ENCODE measurements at places on chromosomes 4 and X.

DNA sequence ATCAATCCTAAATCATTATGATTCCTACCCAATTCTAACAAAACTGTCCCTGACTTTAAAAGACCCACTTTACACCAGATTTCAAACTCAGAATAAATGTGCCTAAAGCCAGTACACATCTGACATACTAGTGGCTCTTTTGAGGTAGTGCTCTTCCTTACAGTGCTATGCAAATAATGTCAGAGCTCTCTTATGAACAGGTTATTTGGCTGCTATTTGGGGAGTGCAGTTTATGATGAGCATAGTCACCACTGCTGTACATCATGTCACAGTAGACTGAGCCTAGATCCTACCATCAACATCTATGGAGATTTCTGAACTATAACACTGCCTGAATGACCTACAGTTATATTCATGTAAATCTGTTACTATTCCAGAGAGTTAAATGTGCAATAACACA lies 50.4 kb upstream of the PAGE5 start:
- no peak for DNase-seq

DNA sequence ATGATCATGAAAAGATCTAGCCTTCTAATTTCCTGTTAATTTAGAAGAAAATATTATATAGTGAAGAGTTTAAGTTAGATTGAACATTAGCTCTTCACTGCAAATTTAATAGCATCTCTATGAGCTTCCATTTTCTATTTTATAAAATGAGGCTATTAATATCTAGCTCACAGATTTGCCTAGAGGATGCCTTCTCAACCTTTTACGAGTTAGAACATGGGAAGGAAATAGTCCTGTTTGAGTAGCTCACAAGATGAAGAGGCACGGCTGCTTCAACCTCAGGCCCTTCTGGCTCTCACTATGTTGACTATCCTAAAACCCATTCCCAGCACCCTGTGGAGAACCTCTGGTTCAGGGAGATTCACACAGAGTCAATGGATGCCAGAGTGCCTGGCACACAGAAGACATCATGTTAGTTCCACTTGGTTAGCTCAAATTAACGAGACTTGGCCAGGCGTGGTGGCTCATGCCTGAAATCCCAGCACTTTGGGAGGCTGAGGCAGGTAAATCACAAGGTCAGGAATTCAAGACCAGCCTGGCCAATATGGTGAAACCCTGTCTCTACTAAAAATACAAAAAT lies 97.9 kb upstream of the GUCY1A1 start:
- no peak for DNase-seq

DNA sequence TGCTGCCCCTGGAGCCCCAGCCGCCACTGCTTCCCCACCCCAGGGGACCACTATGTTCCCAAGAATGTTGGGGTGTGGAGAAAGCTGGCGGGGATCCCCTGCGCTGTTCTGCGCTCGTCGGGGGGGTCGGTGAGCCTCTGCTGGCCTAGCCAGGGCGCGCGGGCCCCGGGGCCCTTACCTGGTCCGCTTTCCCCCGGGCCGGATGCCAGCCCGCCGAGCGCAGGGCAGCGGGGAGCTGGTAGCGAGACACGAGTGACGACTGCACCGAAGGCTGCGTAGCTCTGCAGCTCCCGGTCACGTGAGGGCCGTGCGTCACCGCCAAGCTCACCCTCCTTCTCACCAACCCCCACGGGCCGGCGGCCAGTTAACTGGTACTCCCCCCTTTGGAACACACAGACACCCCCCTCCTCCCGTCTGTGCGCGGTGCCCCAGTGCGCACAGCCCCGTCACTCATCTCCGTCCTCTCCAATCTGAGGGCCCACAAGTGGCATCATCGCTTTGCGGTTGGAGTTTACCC lies at the start of gene BEX1:
TSS of gene BEX1 (minus strand) at position 254 of the 517 bp plus-strand sequence. CDS start 897 bp downstream, outside the sequence.
- peak; percentile 83 for DNase-seq

- DNase-seq = peak; percentile 57
These were observed 93.9 kb downstream of the NXF2B start for GRCh38 chrX:102345916-102346315.

DNA sequence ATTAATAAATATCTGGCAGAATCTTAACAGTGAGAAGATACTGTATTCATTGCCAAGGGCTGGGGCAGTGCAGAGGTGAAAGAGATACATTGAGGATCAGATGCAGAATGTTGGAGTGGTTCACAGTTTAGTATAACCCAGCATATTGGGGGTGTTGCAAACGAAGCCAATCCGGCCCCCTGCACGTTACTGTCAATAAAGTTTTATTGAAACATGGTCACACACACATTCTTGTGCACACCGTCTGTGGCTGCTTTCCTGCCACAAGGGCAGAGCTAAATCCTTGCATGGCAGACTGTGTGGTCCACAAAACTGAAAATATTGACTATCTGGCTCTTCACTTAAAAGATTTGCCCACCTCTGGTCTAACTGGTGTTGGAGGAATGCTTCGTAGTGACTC lies 119.7 kb downstream of the SHOX start:
- no peak for DNase-seq

DNA sequence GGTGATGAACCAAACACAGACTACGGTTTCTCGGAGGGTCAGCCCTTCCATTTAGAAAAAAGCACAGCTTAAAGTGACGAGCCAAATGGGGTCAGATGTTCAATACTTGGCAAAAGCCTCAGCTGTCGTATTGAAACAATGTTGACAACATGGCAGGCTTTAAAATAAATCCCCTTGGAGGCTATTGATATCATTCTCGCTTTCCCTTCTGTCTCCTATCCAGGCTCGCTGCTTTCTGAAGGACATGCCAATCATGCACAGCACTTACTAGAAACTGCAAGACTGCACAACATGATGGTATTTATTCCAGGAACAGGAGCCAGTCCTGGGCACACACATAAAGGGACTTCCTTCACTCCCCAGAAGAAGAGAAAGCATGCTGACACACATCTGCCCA lies 137.9 kb downstream of the SLC7A11 start:
- no peak for DNase-seq

- DNase-seq = peak; percentile 56
These were observed 1.4 kb upstream of the CRMP1 start for GRCh38 chr4:5894266-5894665.

DNA sequence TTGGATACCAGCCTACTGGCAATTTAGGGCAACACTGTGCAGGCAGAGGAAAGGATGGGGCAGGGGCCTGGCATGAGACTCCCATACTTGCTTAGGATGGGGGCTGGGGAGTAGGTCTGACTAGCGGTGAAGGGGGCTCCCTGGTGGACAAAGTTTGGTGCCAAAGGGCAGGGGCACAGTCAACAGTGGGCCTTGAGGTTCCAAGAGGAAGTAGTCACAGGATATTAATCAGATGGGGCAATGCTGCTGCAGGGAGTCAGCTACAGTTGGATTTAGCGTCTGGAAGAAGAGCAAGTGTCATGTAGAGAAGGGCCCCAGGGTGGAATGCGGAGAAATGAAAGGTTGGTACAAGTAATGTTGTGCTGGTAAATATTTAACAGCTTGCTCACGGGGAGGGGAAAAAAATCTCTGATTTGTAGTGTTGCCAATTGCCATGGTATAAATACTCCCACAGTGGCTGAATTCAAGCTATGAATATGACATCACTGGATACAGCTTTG lies 139.4 kb downstream of the PJA1 start:
- no peak for DNase-seq

- DNase-seq = no peak
These were observed 361.1 kb downstream of the MID1IP1 start for GRCh38 chrX:39162322-39162735.

DNA sequence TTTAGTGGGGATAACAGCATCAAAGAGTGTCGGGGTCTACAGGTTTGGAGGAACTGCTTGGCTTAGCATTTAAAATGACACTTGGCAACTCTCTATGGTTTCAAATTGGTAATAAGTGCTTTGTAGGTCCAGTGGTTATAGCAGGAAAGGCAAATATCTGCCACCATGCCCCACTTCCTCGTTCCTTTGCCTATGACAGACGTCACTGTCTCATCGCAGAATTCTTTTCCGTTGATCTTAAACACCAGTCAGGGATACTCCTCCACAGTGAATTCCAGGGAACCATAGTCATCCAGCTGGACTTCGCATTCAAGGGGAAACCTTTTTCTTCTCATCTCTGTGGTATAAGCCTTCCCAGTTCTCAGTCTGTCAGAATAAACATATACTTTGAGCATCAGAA lies 319.1 kb downstream of the GPAT3 start:
- DNase-seq = no peak

DNA sequence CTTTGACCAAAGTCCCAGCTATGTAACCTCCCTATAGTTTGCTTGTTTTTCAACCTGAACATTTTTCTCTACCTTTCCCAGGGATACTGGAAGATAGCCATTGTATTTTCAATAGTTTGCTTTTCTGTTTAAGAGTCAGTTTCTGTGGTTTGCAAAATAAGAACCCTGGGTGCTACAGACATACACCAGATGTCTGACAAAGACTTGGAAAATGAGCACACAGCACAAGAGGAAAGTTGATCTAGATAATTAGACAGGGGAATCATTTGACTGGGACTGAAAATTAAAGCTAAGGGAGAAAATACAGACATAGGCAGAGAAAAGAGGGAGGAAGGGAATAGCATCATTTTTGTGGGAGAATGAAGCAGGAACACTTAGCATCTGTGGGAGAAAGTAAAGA lies 218.3 kb upstream of the CNKSR2 start:
- DNase-seq = no peak

- DNase-seq = no peak
These were observed 21.1 kb upstream of the HSFX4 start for GRCh38 chrX:149908308-149908707.

DNA sequence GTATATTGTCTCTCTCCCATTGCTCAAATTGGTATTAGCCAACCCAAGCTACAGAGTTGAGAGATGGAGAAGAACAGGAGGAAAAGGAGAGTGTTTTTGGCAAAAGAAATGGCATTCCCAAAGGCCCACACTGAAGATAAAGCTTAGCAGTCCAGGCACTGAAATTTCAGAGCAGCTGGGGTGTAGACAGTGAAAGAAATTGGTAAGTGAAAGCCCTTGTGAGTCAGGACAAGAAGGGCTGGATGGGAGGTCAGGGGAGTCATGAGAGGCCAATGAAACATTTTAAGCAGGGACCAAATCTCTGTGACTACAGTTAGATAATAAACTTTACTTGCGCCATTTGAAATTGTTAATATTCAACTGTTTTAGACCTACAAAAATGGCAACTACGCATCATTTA lies 177.7 kb downstream of the ADAMTS3 start:
- no peak for DNase-seq

- DNase-seq = peak; percentile 41
These were observed 361 bp downstream of the QDPR start for GRCh38 chr4:17511509-17511949.

DNA sequence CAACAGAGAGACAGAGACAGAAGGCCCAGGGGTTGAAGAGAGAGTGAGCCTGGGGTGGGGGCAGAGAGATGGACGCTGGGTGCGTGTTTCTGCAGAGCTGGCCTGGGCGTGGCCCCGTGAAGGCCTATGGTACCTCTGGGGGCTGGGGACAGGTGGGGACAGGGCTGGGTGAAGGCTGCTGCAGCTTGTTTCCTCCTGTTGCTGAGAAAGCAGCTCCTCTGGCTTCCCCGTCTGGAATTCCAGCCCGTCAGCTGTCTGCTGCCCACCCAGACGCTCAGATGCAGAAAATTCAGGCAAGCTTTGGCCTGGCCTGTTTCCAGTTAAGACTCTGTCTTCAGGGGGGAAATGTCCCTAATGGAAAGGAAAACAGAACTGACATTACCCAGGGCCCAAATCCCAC lies 76.8 kb upstream of the PSAPL1 start:
- DNase-seq = no peak

DNA sequence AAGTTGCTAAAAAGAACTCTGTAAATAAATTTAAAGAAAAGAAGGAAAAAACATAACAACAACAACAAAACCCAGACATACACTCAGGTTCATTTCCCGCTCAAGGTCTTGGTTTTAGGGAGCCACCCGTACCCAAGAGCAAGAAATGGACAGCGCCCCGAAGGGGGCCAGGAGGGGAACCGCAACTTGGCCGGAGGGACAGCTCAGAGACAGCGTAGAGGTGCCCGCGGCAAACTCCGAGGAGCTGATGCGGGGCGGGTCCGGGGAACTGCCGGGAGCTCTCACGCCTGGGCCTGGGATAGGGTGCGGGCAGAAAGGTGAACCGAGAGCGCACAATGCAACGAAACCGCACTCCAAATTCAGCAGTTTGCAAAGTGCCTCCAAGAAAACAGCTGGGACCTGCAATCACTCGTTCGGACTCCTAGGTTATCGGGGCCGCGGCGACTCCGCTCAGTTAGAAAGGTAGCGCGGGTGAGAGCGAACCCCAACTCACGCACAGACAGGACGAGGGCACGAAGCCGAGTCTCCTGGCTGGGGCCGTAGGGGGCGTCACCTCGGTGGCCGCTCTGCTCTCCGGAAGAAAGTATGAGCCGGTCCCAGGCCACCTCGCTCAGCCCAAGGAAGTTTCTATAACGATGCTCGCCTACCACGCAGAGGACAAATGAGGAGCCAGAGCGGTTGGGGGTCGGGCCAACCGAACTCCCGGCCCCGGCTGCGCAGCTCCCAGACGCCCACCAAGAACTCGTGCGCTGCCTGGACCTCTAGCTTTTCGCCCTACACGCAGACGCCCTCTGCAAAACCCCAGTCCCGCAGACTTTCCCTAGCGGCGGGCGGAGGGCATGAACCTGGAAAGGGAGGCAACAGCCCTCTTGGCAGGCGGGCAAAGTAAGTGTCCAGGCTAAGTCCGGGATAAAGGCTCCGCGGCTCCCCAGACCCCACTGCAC lies 1.4 kb downstream of the NDNF start:
- peak; percentile 84 for DNase-seq

DNA sequence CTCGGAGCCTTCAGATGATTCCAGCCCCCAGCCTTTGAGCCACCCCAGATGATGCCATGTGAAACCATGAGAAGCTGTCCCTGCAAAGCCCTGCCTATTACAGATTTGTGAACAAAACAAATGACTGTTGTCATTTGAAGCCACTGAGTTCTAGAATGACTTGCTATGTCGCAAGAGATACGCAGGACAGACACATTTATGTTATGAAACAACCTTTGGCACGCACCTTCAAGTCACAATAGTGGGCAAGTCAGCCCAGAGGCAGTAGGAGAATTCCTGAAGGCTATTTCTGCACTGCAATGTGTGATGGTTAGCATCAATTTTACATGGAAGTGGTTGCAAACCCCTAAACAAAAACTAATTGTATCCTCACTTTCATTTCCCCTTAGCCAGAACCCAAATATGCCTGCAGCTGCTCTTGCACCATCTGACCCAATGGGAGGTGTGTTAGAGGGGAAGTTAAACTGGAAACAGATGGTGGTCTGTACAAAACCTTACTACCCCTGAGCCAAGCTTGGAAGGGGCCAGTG lies 174.4 kb upstream of the ATP6AP2 start:
- peak; percentile 37 for DNase-seq

All from WERI-Rb-1 (cell line).